ENCODE measurements at places on chromosomes 7 and 10. TPM values are rescaled to one million over a fixed set of nuclear protein-coding genes. Genes with fewer than 3 reads are reported as not detected.
A peak's percentile ranks its signal among the peaks of the same experiment; 100 is the strongest.

Gene HILPDA
- total RNA-seq = 2.6 TPM

Gene ZNF239
- 17.3 TPM for total RNA-seq

- no peak overlapping the region for H3K4me3 ChIP-seq
- H3K27ac ChIP-seq = no peak overlapping the region
- DNase-seq = no peak
- H3K27me3 ChIP-seq = no peaks in the 10 kb centered on the region
- H3K4me1 ChIP-seq = no peaks in the 10 kb centered on the region
These were observed 14.4 kb upstream of the GJC3 start for GRCh38 chr7:99943641-99944496.

Gene GNAI1
- 13.3 TPM for total RNA-seq

DNA sequence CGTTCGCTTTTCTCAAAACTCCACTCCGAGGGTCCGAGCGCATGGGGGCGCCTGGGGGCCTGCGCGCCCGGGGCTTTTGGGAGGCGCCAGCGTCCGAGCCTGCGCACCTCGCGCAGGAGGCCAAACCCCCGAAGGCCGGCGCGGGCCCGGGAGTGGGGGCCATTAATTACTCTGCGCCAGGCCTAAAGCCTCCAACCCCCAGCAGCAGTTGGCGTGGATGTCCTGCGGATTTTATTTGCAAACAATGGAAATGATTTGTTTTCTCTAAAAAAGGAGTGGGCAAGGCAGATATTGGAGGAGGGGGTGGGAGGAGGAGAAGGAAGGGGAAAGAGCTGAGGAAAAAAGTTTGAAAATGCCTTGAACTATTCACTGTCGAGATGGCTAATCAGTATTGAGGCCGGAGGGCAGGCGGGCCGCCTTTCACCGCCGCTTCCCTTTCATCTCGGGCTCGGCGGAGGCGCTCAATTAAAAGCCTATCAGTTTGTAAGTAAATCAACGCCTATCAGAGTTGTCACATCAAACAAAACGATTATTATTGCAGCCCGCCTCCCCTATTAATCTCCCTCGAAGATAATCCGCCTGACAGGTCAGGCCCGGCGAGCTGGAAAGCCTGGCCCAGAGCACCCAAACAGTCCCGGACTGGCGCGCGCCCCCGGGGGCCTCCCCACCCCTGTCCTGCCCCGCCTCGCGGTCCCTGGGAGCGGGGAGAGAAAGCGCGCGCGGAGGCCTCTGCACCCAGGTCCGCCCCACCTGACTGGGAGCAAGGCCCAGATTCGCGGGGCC lies 3.4 kb upstream of the ZNF503 start:
- DNase-seq = peak; percentile 55
- H3K36me3 ChIP-seq = no peaks in the 10 kb centered on the region
- no peaks in the 10 kb centered on the region for H3K4me1 ChIP-seq

DNA sequence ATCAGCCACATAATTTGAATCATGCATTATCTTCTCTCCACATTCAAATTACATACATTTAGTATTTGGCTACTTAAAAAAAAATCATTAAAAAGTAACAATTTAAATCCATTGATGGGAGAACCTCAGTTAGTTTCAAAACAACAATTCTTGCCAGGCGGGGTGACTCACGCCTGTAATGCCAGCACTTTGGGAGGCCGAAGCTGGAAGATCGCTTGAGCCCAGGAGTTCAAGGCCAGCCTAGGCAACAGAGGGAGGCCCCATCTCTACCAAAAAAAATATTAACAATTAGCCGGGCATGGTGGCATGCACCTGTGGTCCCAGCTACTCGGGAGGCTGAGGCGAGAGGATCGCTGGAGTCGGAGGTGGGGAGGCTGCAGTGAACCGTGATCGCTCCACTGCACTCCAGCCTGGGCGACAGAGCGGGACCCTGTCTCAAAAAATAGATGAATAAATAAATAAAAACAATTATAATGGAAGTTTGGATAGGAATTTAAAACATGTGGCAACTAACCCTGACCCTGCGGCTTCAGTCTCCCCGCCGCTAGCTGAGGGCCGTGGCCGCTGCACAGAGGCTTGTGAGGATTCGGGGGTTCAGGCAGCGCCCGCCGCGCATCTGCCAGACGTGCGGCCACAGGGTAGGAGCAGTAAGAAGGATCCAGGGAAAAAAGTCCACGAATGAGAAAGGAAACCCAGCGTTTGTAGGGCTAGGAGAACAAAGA lies 1.1 kb upstream of the CSGALNACT2 start:
- peak overlapping the region; percentile 96 for H3K27ac ChIP-seq
- H3K27me3 ChIP-seq = no peaks in the 10 kb centered on the region
- H3K4me3 ChIP-seq = peak overlapping the region; percentile 89
- DNase-seq = no peak
- H3K36me3 ChIP-seq = no peaks in the 10 kb centered on the region
- no peaks in the 10 kb centered on the region for H3K4me1 ChIP-seq

DNA sequence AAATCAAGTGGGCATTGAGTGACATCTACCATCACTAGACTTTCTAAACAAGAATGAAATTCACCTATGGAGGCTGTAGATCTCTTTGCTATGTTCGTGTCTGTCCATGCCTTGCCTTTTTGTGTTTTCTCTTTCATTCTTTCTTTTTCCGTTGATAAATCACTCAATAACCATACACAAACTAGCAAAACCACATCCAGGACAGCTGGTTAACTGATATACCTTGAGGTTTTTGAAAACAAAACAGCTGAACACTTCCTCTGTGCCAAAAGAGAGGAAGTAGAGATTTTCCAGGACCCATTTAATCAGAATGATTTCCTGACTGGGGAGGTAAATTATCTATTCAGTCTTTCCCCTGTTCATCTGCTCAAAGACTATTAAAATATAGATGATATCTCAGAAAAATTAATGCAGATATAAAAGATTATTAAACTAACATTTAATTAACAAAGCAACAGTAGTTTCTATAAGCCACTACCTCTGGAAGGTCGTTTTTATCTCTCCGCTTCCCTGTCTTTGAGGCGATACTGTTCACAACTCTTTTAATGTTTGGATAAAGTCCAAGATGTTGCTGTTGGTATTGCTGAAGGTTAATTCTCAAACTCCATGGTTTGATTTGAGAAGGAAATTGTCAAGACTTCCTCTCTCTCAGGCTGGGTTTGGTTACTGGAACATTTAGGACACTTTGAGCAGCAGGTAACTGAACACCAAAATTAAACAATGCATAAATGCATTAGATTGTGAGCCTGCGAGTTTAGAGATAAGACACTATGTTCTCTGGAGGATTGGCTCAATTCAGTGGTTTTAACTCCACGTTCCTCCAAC lies 24.4 kb upstream of the C10orf67 start:
- H3K4me3 ChIP-seq = no peak overlapping the region
- no peaks in the 10 kb centered on the region for H3K27me3 ChIP-seq
- no peak overlapping the region for H3K27ac ChIP-seq
- no peaks in the 10 kb centered on the region for H3K36me3 ChIP-seq

Gene MYPN
- total RNA-seq = not detected

Data from Peyer's patch (tissue), 4 donors.